GM23248 (cell line): ENCODE measurements at places on chromosomes 1 and 21.

DNA sequence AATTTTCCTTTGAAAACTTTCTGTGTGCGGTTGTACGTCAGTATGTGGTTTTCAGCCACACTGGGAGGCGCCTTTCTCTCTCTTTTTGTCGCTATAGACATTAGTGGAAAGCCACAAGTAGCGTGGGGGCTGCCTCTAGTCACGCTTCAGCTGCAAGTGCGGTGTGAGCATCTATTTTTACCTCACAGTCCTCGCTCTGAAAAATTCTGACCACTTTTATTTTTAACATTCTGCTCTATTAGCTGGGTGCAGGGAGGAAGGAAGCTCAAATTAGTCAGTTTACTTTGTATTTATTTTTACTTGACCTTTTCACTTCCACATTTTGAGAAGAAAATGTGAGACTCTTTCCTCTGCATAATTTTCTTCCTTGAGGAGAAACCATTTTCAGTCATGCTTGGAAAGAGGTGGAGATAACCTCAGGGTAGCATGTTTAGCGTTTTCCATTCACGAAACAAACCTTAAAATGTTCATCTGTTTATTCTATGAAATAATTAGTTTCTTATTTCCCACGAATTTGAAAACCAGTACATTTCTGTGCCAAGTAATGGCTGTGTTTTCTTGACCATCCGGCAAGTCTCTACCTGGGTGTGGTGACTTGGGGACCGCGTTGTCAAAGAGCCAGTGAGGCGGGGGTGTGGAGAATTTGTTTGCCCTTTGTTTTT lies 35.6 kb downstream of the ADARB1 start:
- no peak overlapping the region for H3K27ac ChIP-seq
- no peaks in the 10 kb centered on the region for H3K36me3 ChIP-seq
- DNase-seq = no peak
- H3K4me3 ChIP-seq = no peak overlapping the region
- H3K27me3 ChIP-seq = no peaks in the 10 kb centered on the region

DNA sequence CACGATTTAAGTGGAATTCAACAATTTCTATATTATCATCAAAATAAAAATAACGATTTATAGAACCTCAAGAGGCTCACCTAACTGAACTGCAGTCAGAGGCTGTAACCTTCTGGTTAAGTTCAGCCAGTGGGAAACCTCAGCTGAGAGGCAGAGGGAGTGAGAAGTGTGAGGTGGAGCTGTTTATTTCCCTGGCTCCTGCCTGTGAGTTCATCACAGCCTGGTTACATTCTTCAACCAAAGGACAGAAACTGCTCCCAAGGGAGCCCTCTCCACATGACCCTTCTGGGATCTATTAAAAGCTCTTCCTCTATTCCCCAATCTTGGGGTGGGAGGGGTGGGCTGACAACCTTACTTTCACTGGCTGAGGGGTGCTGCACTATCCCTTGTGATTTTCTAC lies 22.2 kb downstream of the DYNLT5 start:
- no peak overlapping the region for H3K27ac ChIP-seq
- H3K27me3 ChIP-seq = no peaks in the 10 kb centered on the region
- DNase-seq = no peak
- no peaks in the 10 kb centered on the region for H3K36me3 ChIP-seq
- no peak overlapping the region for H3K4me3 ChIP-seq

GRCh38 chr1:204065174-204065985 lies 7.5 kb upstream of the SOX13 start:
- no peak overlapping the region for H3K4me3 ChIP-seq
- no peaks in the 10 kb centered on the region for H3K4me1 ChIP-seq
- no peak overlapping the region for H3K27ac ChIP-seq
- H3K36me3 ChIP-seq = no peaks in the 10 kb centered on the region

GRCh38 chr1:22676916-22677583 lies 24.0 kb downstream of the C1QB start:
- no peak overlapping the region for H3K27ac ChIP-seq
- no peaks in the 10 kb centered on the region for H3K36me3 ChIP-seq
- H3K4me1 ChIP-seq = no peaks in the 10 kb centered on the region
- H3K27me3 ChIP-seq = peaks cover 16% of the 10 kb centered on the region
- no peak for DNase-seq
- no peak overlapping the region for H3K4me3 ChIP-seq
